ENCODE measurements at places on chromosomes 3 and 15.

- no peak for DNase-seq
These were observed 60.4 kb upstream of the SPPL2A start for GRCh38 chr15:50825946-50826345.

- no peak for DNase-seq
These were observed 418.4 kb upstream of the RARB start for GRCh38 chr3:25009665-25010064.

- DNase-seq: no peak
These were observed 293.3 kb downstream of the MEX3B start for GRCh38 chr15:81752546-81752942.

DNA sequence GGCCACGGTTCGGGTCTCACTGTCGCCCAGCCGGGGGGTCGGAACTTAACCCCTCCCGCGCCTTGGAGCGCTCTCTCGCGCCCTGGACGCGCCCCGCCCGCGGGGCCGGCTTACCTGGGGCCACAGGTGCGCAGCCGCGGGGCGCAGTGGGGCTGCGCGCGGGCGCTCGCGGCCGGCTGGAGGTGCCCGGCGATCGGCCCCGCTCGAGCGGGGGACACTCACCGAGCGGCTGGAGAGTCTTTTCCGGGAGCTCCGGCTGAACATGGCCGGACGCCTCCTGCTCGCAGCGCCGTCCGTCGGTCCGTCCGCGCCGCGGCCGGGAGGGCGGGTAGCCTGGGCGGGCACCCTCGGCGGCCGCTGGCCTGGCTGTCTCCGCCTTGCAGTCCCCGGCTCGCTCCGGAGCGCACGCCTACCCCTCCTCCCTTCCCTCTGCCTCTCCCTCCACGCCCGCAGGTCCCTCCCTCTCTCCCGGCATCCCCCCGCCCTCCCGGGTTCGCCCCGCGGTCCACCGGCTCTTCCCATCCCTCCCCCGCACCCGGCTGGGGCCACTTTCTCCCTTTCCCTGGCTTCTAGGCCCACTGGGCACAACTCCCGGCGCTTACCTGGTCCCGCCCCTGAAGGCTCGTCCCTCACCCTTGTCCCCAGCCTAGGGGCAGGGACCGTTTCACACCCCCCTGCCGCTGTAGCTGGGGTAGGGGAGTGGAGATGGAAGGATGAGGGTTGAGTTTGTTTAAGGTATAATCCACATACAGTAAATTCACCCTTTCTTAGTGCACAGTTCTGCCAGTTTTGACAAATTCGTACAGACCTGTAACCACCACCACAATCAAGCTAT is 220.1 kb upstream of the PRICKLE2 start:
- DNase-seq: peak; percentile 26

GRCh38 chr3:46960081-46960701 is 16.4 kb downstream of the CCDC12 start:
- DNase-seq: peak; percentile 59

- no peak for DNase-seq
These were observed 14.5 kb downstream of the CORO2B start for GRCh38 chr15:68593341-68593740.

- no peak for DNase-seq
These were observed 32.0 kb upstream of the GALNT15 start for GRCh38 chr3:16142350-16143025.

DNA sequence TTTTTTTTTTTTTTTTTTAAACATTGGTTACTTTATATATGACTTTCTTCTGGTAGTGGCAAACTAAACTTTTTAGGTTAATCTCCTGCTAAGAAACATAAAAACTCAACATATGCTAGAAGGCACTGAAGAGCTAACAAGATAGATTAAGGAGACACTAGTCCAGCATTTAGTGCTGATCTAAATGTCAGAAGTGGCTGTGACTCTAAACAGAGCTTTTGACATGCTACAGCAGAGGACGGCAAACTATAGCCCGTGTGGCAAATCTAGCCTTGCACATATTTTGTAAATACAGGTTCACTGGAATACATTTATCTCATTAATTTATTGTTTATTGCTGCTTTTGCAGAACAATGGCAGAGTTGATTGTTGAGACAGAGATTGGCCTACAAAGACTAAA is 20.6 kb downstream of the NR2E3 start:
- DNase-seq: no peak

DNA sequence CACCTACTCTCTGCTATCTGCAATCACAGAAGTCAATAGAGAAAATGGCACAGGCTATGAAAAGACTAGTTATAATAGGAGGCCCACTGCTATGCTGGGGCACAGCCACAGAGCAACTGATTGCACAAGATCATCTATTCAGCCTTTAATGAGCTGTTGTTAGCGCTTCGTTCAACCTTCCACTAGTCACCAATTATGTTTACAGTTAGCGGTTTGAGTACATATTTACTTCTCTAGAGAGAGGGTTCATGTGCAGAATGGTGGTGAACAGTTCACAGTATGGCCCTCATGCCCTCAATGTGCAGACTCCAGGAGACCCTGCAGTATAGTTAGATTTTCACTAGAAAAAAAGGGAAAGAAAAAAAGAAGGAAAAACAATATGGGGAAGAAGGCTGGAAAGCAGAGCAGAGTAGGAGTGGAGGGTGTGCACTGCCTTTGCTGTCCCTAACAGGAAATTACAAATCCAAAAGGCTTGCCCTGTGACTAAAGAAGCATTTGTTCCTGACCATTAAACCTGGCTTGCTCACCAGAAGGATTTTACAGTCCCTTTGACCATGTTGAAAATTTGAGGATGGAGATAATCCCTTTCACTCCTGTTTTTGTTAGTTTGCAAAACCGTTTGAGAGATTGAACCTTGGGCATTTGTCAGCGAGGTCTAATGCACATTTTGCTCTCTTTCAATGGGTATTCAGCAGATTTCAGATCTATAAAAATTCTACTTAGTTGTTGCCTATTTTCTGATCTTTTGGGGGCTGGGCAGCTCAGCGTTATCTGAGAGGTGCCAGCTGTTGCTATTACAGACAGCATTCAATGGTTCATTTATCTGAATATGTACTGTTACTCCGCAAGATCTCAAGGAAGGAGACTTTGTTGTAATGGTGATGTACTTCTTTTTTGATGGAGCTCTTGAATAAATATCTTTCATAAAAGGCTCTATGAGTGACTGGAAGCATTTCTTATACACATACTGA is 296.1 kb downstream of the LSAMP start:
- no peak for DNase-seq

GRCh38 chr3:1252061-1252430 is 159.2 kb downstream of the CNTN6 start:
- no peak for DNase-seq

DNA sequence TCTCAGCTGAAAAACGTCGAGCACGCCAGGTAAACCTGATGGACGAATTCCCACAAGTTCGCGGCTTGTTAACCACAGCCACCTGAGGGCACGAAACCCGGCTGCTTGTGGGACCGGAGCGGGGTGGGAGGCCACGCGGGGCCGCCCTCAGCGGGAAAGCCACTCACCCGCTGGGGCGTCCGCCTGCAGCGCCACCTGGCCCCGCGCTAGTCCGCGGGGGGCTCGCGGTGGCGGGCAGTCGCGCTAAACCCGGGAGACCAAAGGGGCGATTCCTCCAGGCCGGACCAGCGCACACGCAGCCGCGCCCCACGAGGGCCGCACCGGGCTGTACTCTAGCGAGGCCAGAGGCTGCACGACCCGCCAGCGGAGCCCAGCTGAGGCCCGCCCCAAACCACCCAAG is 15.7 kb upstream of the CFAP161 start:
- DNase-seq: no peak

GRCh38 chr15:67573194-67573593 is 30.7 kb downstream of the MAP2K5 start:
- DNase-seq: no peak

DNA sequence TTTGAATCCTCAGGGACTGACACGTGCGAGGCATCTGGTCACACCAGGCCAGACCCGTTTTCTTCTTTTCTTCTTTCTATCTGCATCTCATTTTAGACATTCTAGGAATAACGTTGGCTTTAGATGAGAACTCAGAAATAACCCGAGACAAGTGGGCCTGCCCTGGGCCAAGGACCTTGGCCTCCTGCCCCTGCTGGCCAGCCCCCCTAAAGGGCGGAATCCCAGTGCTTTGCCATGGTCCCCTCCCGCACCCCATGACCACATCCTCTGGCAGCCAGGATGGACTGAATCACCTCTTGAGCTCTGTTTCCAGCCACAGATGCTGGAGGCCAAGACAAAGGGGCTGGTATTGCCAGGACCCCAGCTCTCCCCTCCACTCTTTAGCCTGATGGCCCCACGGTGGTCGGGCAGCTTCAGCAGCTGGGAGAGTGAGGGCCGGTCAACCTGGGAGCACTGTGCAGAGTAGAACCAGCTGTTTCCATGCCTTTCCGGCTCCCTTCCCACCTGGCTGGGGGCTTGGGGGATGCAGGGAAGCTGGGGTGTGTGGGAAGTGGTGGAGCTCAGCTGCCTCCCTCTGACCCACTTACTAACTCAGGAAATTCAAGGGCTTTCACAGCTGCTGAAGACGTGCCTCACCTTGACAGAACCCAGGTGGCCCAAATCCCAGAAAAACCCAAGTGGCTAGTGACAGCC is 190.9 kb downstream of the FAM43A start:
- no peak for DNase-seq

- no peak for DNase-seq
These were observed 83.9 kb upstream of the TGFBR2 start for GRCh38 chr3:30522476-30522875.

GRCh38 chr3:17006132-17006852 is 121.5 kb downstream of the PLCL2 start:
- DNase-seq: no peak

DNA sequence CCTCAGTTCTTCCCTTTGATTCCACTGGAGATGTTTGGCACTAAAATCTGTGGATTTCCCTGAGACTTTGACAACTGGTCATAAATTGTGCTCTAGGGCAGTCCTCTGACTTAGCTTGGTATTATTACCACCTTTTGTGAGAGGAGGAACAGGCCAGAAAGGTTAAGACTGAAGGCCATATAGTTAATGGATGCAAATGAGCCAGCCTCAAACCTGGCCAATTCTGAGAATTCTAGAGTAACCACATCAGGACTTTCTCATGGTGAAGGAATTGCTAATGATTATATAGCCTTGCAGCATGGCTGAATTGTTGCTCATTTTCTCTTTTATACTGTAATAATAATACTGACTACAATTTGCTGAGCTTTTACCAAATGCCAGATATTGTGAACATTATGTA is 162.5 kb downstream of the CADPS start:
- no peak for DNase-seq

DNA sequence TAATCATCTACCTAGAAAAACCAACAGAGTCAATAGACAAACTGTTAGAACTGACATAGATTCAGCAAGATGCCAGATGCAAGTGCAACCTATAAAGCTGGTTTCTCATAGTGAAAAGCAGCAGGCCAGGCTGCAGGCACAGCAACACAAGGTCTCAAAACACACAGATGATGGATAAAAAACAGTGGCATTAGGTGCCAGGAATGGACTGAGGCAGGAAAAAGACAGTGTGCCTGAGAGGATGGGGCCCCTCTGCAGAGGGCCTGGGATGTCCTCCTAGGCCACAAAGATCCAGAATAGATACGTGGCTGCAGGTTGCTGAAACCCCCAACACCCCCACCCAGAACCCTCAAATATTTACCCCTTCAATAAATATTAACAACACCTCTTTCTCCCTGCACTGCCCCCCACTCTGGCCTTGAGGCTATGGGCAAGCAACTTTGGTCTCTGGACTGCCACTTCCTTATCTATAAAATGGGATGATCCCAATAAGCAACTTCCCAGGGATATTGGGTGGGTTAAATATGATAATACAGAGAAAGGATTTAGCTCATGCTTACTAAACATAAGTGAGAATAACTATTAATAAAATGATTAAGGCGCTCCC is 35.2 kb upstream of the FGD5 start:
- DNase-seq: no peak

DNA sequence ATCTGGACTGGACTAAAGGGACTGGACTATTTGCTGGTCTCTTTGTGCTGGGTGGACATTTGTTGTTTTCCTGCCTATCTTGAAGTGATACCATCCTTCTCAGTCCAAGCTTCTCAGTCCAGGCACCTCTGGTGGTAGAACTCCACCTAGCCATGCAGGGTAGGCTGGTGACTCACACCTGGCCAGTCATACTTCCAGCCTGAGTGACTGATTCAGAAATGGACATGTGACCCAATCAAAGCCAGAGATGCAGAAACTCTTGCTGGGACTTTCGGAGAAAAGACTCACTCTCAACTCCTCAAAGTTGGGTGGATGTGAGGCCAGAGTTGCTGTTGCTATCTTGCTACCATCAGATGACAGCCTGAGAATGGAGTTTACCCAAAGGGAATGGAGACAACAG is 5.6 kb upstream of the ASB14 start:
- DNase-seq: no peak

- DNase-seq: no peak
These were observed 75.6 kb downstream of the DTWD1 start for GRCh38 chr15:49696433-49696832.

GRCh38 chr15:72797338-72797689 is 13.8 kb upstream of the ADPGK start:
- DNase-seq: no peak

DNA sequence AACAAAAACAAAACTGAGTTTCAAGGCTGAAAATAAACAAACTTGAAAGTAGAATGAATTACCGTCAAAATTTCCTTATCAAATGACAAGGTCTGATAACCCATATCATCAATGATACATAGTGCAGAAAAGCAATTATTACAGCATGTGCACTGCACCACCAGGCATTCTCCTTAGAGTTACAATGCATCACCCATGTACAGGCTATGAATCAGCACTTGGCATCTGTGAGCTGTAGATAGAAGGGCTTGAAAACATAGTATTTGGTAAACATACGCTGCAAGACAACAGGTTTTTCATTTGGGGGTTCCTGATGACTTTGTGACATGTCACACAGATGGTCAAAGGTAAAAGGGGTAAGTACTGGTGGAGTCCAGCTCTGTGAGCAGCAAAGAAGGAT is 265.1 kb downstream of the CTNNB1 start:
- DNase-seq: no peak

GRCh38 chr15:84826369-84826823 is 9.2 kb downstream of the ALPK3 start:
- peak; percentile 58 for DNase-seq

- peak; percentile 90 for DNase-seq
These were observed 35.9 kb downstream of the HMCES start for GRCh38 chr3:129314386-129315222.

- DNase-seq: no peak
These were observed 56.3 kb downstream of the KLF15 start for GRCh38 chr3:126300761-126301481.

GRCh38 chr15:98547741-98548138 is 100.6 kb upstream of the IGF1R start:
- DNase-seq: no peak

DNA sequence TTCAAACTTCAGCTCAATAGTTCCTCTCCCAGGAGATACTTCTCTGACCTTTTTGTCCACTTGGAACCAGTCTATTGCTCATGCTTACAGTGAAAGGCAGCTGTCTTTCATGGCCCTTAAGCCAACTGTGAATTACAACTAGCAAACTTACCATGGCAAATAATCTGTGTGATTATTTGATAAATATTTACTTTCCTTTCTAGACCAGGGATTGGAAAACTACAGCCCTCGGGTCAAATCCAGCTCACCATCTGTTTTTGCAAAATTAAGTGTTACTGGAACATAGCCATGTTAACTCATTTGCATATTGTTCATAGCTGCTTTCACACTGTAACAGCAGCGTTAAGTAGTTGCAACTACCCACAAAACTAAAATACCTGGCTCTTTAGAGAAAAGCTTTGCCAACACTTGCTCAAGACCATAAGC is 289.1 kb upstream of the MCTP2 start:
- DNase-seq: no peak
